ENCODE measurements at places on chromosomes 2 and 18.
A peak's percentile ranks its signal among the peaks of the same experiment; 100 is the strongest.

- no peak for DNase-seq
Measured at GRCh38 chr2:160301420-160301819, 101.3 kb upstream of the ITGB6 start.

GRCh38 chr2:230706053-230706521 lies 6.6 kb upstream of the CAB39 start:
- DNase-seq, result no peak

DNA sequence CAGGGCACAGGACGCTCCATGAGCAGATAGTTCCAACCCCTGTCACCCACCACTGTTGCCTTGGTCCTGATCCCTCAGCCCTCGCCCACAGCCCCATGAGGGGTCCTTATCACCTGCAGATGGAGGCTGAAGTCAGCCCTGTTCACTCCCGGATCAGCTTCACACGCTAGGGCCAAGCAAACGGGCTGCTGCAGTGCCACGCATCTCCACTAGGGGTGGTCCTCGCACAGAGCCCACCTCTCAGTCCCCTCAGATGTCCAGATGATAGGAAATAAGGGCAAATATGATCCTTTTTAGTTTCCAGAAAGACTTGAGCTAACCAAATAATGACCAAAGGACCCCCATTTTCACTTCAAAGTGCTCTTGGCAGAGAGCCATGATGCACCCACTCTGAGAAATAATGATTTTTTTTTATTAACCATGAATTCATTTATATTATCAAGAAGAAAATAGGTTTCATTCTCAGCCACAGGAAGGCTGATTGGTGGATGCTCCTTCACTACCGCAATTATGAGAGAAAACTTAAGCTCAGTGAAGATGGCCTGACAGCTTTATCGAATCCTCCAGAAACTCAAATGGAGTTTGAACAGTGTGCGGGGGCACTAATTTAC lies 71.9 kb upstream of the KLHL29 start:
- no peak for DNase-seq

DNA sequence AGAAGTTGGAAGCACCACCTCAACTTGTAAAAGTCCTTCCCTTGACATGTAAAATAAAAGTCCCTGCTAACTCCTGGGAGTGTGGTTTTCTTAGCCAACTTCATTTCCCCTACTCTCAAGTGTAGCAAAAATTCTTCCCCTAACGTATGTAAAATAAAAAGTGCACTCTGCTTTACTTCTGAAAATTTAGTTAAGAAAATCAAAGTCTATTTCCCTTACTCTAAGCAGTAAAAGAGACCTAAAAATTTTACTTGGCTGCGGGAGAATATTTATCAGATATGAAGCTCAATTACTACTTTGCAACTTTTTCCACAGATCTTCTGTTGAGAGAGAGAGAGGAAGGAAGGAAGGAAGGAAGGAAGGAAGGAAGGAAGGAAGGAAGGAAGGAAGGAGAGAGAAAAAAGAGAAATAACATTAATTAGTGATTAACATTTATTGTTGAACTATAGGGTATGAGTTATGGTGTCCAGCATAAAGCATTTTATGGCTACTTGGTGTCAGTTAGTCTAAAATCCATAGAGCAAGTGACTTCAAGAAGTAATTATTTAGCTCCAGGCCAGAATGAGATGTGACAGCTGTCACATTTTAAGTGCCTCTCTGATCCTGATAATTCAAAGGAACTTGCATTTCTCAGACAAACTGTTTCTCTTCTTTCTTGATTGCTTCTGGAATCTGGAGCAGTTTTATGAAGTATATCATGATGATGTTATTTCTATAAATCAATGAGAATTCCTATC lies 210.3 kb downstream of the TMX3 start:
- DNase-seq, result no peak

DNA sequence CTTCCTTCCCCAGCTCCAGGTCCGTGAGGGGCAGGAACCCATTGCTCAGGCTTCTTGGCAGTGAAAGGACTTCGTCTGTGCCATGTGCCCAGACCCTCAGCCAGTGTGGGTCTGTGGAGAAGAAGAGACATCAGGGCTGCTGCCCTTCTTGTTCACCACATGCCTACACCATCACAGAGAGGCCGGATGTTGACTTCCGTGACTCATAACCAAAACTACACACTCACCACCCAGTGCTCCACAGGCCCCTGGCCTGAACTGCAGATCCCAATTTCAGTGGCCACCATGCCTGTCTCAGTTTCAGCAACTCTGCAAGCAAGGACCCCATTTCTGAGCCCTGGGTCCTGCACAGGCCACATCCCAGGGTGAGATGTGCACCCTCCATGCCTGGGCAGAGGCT lies 332.6 kb upstream of the SALL3 start:
- DNase-seq, result no peak

GRCh38 chr18:33444709-33445108 lies 4.2 kb upstream of the CCDC178 start:
- DNase-seq, result no peak

DNA sequence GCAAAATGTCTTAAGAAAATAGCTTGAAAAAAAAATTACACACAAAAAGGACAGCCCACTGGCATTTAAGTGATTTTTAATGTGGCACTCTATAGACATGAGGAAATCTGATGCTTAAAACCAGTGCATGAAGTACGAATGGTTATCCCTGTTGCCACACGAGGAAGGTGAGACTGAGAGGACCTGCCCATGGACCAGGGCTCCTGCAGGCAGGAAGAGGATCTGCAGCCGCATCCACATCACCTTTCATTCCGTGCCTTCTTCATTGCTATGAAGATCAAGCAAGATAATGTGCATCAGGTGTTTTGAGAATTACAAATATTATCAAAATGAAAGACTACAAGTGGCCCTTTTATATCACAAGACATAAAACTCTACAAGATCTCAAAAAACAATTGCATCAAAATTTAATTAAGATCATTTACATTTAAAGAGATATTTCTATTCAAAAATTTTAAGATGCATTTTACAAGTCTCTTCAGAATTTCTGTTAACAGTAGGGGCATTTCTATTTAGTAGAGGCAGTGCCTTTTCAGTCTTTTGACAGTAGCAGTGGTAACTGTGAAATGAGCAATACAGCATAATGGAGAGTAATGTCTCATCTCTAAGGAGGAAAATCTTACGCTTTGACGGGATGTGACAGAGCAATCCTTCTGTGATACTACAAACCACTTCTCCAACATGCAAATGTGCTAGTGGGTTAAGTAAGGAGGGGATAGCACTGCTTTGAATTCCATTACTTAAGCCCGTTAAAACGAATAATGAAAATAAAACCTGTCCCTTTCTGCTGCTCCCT lies 83.4 kb downstream of the SLC5A7 start:
- DNase-seq, result no peak

DNA sequence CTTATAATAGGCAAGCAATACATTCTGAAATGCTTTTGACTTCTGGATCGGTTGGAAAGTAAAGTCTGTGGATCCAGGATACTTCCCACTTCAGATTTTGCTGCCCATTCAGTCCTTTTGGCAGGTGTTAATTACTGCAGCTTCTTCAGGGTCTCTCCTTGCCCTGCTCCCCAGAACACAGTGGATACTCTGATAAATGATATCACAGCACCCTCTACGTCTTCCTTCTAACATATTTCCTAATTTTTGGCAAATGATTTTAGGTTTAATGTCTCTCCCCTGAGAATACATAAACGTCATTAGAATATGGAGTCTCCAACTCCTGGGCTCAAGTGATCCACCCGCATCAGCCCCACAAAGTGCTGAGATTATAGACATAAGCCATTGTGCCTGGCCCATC lies 249.8 kb downstream of the NYAP2 start:
- DNase-seq, result no peak

DNA sequence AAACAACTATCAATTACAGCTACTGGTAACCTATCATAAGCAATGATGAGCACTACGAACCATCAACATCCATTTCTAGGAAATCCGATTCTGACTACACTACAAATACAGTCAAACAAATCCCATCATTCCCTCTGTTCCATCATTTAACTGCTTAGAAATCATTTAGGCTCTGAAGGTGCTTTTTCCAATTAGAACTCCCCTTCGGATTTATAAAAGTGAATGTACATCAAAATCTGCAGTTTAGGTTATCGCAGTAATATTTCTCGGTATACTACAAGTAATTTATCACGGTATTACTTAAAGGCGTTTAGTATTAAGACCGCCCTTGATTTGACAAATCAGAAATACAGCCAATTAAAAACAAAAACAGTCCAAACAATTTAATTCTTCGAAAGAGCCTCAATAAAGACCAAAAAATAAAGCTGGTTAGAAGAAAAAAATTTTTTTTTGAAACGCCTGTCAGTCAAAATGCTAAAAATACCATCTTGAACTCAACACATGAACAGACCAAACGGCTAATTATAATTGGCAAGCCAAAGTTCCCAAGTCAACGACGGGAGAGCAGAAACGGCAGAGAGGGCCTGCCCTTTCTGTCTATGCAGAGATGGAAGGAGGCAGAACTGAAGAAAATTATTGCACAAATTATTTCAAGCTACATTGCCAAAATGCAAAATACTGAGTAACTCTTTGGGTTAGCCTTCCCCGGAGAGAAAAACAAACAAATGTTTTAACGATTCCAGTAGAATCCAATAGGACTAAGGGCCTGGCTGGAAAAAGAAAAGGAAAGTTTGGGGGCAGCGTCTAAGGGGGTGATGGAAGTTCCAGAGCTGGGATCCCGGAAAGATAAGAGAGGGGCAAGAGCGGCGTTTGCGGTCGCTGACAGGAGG lies 1.2 kb downstream of the VPS54 start:
- peak; percentile 32 for DNase-seq

DNA sequence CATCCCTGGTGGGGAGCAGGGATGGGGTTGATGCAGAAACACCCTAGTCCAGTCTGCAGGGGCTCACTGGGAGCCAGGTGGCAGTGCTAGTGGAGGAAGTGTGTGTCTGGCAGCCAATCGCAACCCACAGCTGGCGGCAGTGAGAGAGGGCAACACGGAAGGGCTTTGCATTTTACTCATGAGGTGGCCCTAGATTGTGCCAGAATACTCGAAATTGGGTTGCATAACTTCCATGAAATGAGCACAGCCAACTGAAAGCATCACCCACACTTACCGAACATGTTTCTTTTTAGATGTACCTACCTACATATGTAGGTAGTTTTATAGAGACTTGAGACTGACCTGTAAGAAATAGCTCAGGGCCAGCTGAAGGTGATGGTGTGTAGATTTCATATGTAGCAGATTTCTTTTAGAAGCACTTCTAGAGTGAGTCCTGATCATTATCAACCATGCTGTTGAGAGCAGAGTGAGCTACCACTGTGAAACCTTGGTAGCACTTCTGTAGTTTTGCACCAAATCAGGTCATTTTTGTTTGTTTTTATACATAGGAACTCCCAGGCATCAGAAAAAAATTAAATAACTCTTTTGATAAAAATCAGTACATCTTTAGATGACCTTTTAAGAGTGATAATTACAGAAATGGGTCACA lies 13.0 kb downstream of the IL18R1 start:
- DNase-seq, result no peak

DNA sequence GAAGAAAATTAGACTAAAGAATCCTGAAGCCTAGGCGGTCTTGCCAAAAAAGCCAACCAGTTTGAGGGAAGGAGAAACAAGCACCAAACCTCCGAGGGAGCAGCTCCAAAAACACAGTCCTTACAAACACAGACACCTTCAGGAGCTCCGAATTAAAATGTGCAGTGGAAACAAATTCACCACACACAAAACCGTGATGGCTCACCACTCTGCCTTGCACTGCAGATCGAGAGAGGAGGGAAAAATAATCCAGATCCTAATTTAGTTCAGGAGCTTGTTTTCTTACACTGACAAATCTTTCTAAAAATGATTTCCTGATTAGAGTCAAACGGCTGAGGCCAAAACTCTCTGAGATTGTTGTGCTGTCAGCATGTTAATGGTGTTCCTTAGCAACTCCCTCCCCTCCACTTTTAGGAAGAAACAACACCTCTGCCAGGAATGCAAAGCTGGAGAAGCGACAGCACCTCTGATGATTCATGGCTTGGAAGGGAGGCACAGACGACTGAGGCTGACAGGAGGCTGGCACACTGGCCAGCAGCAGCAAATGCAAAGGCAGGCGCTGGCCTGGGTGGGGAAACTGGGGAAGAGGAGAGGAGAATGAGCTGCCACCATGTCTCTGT lies 249.4 kb upstream of the KLHL29 start:
- peak; percentile 46 for DNase-seq

DNA sequence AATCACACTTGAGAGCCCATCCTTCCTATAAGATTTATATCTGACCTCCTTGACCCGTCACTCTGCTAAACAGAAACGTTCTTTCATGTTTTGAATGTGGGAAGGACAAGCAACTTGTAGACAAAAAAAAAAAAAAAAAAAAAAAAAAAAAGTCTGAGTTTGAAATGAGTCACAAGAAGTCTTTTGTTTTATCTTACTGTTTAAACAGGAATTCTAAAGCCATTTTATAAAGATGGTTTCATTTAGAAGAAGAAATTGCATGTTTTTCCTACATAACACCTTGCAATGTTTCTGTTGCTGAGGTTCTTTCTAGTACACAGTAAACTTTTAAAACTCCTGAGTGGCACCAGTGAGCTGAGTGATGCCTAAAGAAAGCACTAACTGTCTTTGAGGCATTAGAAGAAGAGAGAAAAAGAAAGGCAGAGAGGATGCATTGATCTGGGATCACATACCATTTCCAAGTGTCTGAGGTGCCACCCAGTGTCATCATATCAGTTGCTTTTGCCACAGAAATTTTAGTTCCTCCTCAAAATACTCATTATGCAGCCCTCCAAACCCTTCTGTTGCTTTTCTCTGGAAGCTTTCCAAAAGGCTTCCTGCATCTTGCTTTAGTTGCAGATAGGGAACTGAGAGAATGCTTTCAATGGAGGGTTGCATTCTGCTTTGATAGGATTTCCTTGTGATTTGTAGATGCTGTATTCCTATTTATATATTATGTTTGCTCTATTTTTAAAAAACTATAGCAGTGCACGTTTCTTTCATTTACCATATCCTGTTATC lies 69.1 kb downstream of the ACVR2A start:
- peak; percentile 18 for DNase-seq
